Progenitor cell of endocrine pancreas (in vitro differentiated cells): ENCODE measurements at places on chromosomes 11 and 22. TPM values are rescaled to one million over a fixed set of nuclear protein-coding genes. Genes with fewer than 3 reads are reported as not detected.

GRCh38 chr11:36509201-36509639 lies 852 bp downstream of the TRAF6 start:
- no peak for DNase-seq

The MCAM gene
- 9.8 and 12.7 TPM in 2 replicates for total RNA-seq

DNA sequence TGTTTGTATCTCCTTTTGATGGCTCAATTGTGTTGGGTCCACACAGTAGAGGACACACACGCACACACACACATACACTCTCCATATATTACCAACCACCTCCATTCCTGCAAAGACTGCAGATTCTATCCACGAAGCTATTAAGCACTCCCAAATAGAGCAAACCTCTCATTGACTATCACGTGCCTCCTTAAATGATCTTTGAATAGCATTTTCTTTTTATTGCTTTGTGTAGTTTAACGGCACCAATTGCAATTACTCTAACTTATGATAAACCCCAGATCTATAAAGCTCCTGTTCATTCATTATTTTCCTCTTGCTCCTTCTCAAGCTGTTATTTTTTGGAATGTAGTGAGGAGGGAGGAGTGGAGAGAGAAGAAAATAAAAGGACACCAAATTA lies 204.7 kb downstream of the ST3GAL4 start:
- DNase-seq = no peak

GRCh38 chr11:133306019-133306418 lies 226.3 kb downstream of the OPCML start:
- DNase-seq = no peak

GRCh38 chr22:48639896-48640748 lies 1187.6 kb downstream of the BRD1 start:
- no peak for DNase-seq

DNA sequence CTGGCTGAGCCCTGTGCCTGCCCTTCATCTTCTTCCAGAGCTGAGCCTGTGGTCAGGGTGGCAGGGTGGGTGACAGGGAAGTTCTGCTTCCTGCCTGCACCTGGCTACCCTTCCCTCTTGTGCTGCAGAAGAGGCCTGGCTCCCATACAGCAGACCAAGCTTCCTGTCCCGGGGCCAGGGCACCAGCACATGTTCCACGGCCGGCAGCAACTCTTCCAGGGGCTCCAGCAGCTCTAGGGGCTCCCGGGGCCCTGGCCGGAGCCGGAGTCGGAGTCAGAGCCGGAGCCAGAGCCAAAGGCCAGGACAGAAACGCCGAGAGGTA lies 15.0 kb downstream of the ROBO3 start:
- no peak for DNase-seq

The ASRGL1 gene
- total RNA-seq = 41.6 and 45.2 TPM in 2 replicates

The RBMXL2 gene
- total RNA-seq = 0.14 TPM in 1 of 2 replicates, not detected in the other

DNA sequence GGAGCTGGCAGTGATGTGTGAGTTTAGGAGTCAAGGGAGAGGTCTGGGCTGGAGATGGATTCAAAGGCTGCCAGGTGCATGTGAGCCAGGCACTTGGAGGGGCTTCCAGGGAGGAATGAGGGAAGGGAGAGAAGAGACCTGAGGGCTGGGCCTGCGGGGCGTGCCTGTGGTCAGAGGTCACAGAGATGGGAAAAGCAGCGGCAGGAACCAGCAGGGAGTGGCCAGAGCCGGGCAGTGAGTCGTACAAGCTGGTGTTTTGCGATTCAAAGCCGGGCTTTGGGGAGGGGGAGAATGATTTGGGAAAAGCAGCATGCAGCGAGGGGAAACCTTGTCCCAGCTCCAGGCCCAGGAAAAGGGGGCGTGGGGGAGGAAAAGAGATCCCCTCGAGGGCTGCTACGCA lies 96.9 kb upstream of the RTL6 start:
- DNase-seq = no peak

The ZP1 gene
- not detected in 2 replicates for total RNA-seq

GRCh38 chr11:73399159-73399590 lies 23.0 kb downstream of the RELT start:
- DNase-seq = no peak

- DNase-seq = no peak
Observed at GRCh38 chr11:120569861-120570260, 58.3 kb downstream of the GRIK4 start.

The APOL3 gene
- not detected in 2 replicates for total RNA-seq

DNA sequence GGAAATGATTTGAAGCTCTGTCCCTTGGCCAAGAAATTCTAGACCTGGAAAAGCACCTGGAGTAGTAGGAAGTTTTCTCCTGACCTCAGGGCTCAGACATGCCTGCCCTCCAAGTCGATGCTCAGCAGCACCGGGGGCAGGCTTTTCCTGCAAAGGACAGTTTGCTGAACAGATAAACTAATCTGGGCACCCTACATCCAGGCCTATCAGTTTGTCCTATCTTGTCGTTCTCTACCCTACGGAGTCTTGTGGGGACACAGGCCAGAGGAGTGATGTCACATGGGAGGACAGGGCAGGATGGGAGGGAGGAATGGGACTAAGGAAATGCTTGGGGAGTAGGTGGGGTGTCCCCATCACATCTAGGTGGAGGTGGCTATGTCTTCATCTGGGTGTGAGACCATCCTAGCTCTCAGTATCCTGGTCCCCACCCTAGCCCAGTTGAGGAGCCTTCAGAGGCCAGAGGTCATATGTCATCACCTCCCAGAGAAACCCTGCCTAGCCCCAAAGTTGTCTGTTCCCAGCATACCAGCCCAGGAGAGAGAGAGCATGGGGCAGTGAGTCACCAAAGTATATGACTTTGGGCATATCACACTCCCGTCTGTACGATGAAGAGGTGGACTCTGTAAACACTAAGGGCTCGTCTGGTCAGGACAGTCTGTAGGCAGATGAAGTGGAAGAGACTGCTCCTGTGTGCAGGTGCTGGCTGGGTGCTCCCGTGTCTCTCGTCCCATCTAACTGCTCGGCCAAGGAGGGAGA lies 18.1 kb upstream of the FCHSD2 start:
- DNase-seq = no peak

The MS4A15 gene
- total RNA-seq = not detected in 2 replicates

DNA sequence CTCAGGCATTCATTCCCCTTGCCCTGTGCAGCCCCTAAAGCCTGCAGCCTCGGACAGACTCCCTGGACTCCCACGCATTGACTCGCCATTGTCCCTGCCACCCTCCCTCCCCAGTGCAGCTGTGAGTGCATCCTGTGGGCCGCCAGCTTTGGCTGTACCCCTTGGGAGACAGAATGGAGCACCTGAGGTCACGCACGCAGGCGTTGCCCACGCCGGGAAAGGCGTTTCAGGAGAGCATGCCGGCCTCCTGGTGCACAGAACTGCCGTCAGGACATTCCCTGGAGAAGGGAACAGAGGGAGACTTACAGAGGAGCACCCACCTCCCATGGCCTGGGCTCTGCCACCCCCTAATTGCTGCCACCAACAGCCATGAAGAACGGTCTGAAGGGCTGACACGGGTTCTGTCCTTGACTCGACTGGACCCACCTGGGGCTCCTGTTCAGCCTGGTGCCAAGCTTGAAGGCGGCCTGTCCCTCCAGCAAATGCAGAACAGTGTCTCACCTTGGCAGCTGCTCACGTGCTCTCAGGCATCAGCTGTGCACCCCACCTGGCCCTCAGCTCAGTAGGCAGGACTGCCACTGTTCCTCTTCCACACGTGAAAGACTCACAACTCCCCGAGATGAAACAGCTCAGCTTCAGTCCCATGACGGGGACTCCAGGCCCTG lies 503.8 kb downstream of the BRD1 start:
- DNase-seq = peak; percentile 9

GRCh38 chr11:16543642-16544041 lies 187.3 kb upstream of the SOX6 start:
- no peak for DNase-seq

- DNase-seq = no peak
Observed at GRCh38 chr11:22677153-22677903, 10.9 kb downstream of the GAS2 start.

The AGBL2 gene
- 6.1 and 8.2 TPM in 2 replicates for total RNA-seq

DNA sequence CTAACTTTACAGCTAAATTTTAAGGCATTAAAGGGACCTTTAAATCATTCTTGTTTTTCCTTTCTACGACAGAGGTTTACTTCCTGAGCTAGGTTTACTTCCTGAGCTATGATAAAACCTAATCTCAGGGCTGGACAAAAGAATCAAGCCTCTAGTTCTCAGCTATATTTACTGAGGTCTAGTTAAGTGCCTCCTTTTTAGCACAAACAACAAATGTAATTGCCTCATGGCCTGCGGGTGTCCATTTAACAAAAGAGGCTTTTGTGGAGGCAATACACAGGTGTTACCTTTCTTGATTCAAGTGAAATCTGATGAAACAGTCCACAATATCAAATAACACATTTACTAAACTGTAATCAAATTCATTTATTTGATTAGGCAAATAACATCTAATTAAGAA lies 67.3 kb downstream of the IMMP1L start:
- no peak for DNase-seq

GRCh38 chr22:43436868-43437267 lies 25.1 kb downstream of the MPPED1 start:
- no peak for DNase-seq

GRCh38 chr11:117529816-117530215 lies 202.2 kb downstream of the CEP164 start:
- DNase-seq = no peak

GRCh38 chr11:65308281-65308891 lies 6.3 kb upstream of the CDC42EP2 start:
- no peak for DNase-seq

DNA sequence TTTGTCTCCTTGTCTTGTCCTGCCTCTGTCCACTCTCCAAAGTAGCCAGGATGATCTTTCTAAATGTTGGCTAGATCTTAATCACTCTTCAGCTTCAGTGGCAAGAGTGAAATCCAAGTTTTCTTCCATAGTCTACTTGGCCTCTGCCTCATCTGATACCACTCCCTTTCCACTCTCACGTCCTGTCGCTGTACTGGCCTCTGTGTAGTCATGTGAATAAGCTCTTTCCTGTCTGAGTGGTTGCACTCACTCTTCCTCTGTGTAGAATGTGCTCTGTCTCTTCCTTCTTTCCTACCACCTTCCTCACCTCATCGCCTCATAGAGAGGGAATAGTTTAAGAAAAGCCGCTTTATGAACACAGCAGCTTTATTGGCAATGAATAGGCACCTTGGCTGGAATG lies 86.5 kb downstream of the WNT11 start:
- no peak for DNase-seq

The IL10RA gene
- 0.62 and 0.72 TPM in 2 replicates for total RNA-seq

GRCh38 chr22:37708580-37709444 lies 12.0 kb downstream of the TRIOBP start:
- DNase-seq = no peak

DNA sequence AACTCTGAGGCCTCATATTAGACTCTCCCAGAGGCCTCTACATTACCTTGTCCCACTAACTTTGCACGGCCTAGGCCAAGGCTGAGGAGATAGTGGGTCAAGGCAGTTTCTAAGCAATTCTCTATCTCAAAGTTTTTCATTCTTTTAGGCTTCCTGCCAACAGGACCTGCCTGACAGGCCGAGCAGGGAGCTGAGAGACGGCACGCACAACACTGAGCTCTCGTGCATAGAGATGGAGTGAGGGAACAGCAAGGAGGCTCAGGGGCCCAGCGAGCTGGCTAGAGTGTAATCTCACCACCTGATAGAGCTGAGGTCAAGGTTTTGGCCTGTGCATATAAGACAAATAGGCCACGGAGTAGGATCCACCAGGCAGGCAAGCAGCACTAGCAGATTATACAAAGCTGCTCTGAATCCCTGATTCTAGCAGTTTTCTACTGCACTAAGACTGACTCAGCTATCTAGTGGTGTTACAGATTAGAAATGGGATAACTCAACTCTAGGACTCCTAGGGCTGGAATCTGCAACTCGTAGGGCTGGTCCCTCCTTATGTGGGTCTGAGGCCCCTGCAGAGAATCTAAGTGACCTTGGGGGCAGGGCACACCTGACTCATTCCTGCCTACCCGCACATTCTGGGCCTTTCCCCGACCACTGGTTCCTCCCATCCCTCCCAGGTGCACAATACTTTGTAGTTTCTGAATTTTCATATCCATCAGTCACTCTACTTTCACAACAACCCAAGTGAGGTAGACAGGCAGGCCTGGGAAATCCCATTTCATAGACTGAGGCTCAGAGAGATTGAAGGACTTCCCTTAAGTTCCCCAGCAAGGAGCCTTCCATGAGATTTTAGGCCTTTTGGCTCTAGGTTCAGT lies 1.7 kb downstream of the CYB5R2 start:
- DNase-seq = no peak

DNA sequence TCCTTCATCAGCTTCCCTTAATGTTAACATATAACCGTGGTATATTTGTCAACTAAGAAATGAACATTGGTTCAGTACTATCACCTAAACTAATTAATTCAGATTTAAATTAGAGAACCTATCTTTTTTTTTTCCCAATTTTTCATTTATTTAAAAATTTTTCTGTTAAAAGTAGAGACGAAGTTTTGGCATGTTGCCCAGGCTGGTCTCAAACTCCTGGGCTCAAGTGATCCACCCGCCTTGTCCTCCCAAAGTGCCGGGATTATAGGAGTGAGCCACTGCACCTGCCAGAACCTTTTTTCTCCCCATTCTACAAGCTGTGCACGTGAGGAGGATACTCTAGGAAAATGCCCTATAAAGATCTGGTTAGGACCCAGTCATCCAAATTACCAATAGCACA lies 3.6 kb downstream of the EI24 start:
- DNase-seq = no peak

- DNase-seq = no peak
Observed at GRCh38 chr11:3170044-3170755, 5.1 kb upstream of the OSBPL5 start.

The VSIG10L2 gene
- not detected in 2 replicates for total RNA-seq

DNA sequence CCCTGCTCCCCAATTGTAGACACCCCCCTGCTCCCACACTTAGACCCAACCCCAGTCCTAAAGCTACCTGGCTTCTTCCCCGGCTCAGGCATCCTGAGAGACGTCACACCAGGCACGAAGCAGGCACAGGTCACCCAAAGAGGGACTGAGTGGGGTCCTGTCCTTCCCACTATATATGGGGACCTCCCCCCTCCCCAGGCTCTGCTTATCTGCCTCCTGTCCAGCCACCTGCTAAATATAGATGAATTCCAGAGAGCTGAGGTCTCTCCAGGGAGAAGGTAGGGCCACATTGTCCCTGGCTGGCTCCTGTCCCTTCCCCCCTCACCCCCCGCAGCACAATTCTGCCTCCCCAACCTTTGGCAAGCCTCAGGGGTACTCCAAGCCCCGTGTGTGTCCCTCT lies at the start of gene MYBPC3:
MYBPC3 (minus strand) TSS at position 147 of the 400 bp plus-strand sequence; CDS start at position 92, 55 bp downstream.
- no peak for DNase-seq

GRCh38 chr11:129315781-129316579 lies 59.7 kb upstream of the BARX2 start:
- no peak for DNase-seq

The KCNE3 gene
- total RNA-seq = 1.0 and 1.9 TPM in 2 replicates

DNA sequence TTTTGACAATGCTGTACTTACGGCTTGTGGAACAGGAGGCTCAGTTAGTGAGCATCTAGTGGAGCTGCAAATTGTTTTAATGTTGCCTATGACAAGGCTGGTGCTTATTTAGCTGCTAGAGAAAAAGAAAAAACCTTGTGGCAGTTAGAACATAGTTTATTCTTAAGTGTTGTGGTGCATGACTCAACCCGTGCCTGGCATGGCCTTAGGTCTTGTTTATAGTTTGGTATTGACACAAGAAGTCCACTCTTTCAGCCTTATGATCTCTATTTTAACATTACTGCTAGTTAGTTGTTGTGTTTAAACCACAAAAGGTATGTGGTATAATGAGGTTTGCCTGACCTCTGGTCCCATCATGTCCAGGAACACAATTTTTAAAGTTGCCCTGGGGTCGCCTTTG lies 744.6 kb downstream of the FAM181B start:
- no peak for DNase-seq
